A549 treated with Hydrocortisone at 1 μM for 4 hours (cell line): ENCODE measurements at places on chromosomes 11 and 22. TPM values are rescaled to one million over a fixed set of nuclear protein-coding genes. Genes with fewer than 3 reads are reported as not detected.

Gene CABP4
- total RNA-seq = not detected in 5 replicates

Gene MRGPRX4
- total RNA-seq = not detected in 5 replicates

Gene PAMR1
- total RNA-seq = 0.03 to 0.05 TPM in 2 of 5 replicates, not detected in the others

Gene SLC6A5
- total RNA-seq = not detected in 5 replicates

Gene DCDC1
- 0.30 to 0.61 TPM (median 0.40 TPM) in 5 replicates for total RNA-seq

Gene CALCA
- total RNA-seq = 0.06 to 0.15 TPM in 2 of 5 replicates, not detected in the others

Gene TH
- total RNA-seq = 0.07 to 0.20 TPM in 2 of 5 replicates, not detected in the others

Gene CLMP
- total RNA-seq = 17.7 to 27.3 TPM (median 26.0 TPM) in 5 replicates

Gene PARVG
- 0.09 TPM in 1 of 5 replicates, not detected in the others for total RNA-seq

Gene MS4A4E
- not detected in 5 replicates for total RNA-seq

Gene PANX3
- not detected in 5 replicates for total RNA-seq

Gene CENPM
- 22.8 to 40.2 TPM (median 35.1 TPM) in 5 replicates for total RNA-seq

Gene MUC2
- 0.08 to 0.38 TPM (median 0.22 TPM) in 5 replicates for total RNA-seq

Gene CRYBA4
- total RNA-seq = not detected in 5 replicates

Gene HBB
- not detected in 5 replicates for total RNA-seq

Gene PATL1
- total RNA-seq = 40.9 to 51.0 TPM (median 46.9 TPM) in 5 replicates

Gene P2RY2
- 10.3 to 13.0 TPM (median 11.8 TPM) in 5 replicates for total RNA-seq

Gene GRAP2
- total RNA-seq = not detected in 5 replicates

Gene IFTAP
- total RNA-seq = 14.9 to 19.4 TPM (median 17.7 TPM) in 5 replicates

Gene KRTAP5-8
- total RNA-seq = not detected in 5 replicates

Gene RAB39A
- total RNA-seq = 0.18 to 0.61 TPM (median 0.43 TPM) in 5 replicates

Gene KCNJ1
- 0.03 TPM in 1 of 5 replicates, not detected in the others for total RNA-seq

Gene SEC14L6
- total RNA-seq = not detected in 5 replicates

Gene RBMXL2
- total RNA-seq = not detected in 5 replicates

Gene CCDC87
- 0.40 to 0.64 TPM (median 0.52 TPM) in 5 replicates for total RNA-seq

Gene APOA5
- not detected in 5 replicates for total RNA-seq

Gene TCN1
- 0.15 to 0.55 TPM (median 0.28 TPM) in 5 replicates for total RNA-seq

Gene SHISA8
- 0.10 to 0.35 TPM (median 0.20 TPM) in 5 replicates for total RNA-seq

Gene NAALAD2
- total RNA-seq = 0.03 TPM in 1 of 5 replicates, not detected in the others

Gene SUSD2
- total RNA-seq = 63.9 to 79.0 TPM (median 75.3 TPM) in 5 replicates

Gene POU2AF2
- total RNA-seq = not detected in 5 replicates

Gene MMP20
- total RNA-seq = not detected in 5 replicates

Gene CDC45
- 22.7 to 29.4 TPM (median 24.5 TPM) in 5 replicates for total RNA-seq

Gene APOA4
- total RNA-seq = not detected in 5 replicates

Gene KCNQ1OT1
- 0.05 to 0.07 TPM (median 0.06 TPM) in 5 replicates for total RNA-seq

Gene MS4A10
- total RNA-seq = not detected in 5 replicates

Gene SLC22A12
- not detected in 5 replicates for total RNA-seq

Gene PRDM10
- 1.3 to 1.8 TPM (median 1.5 TPM) in 5 replicates for total RNA-seq

Gene GLYATL2
- not detected in 5 replicates for total RNA-seq

Gene UCP2
- total RNA-seq = 82.4 to 114 TPM (median 86.2 TPM) in 5 replicates

Gene OR2AG2
- 0.07 to 0.20 TPM in 2 of 5 replicates, not detected in the others for total RNA-seq

Gene OR56A1
- total RNA-seq = not detected in 5 replicates

Gene PRG2
- total RNA-seq = 0.08 TPM in 1 of 5 replicates, not detected in the others

Gene OR2D2
- total RNA-seq = not detected in 5 replicates

Gene TIGD3
- total RNA-seq = 0.76 to 1.4 TPM (median 0.90 TPM) in 5 replicates

Gene GGT5
- total RNA-seq = 3.4 to 4.5 TPM (median 4.0 TPM) in 5 replicates

Gene CHRM1
- total RNA-seq = 0.06 to 0.13 TPM (median 0.08 TPM) in 5 replicates

Gene VSTM5
- total RNA-seq = not detected in 5 replicates

Gene CCDC83
- total RNA-seq = not detected in 5 replicates

Gene DMC1
- total RNA-seq = 2.8 to 5.4 TPM (median 3.7 TPM) in 5 replicates

Gene FOLR1
- total RNA-seq = 0.14 TPM in 1 of 5 replicates, not detected in the others

Gene HTR3B
- total RNA-seq = not detected in 5 replicates

Gene OR6T1
- not detected in 5 replicates for total RNA-seq

Gene RIBC2
- total RNA-seq = 1.2 to 2.6 TPM (median 2.0 TPM) in 5 replicates

Gene CRYBB2
- total RNA-seq = not detected in 5 replicates

Gene TSKU
- total RNA-seq = 134 to 145 TPM (median 138 TPM) in 5 replicates

Gene FOLR3
- total RNA-seq = 0.22 TPM in 1 of 5 replicates, not detected in the others

Gene NXPE1
- total RNA-seq = not detected in 5 replicates

Gene CARNS1
- total RNA-seq = 0.09 to 0.20 TPM (median 0.12 TPM) in 5 replicates

Gene KCNJ11
- 4.4 to 6.1 TPM (median 4.9 TPM) in 5 replicates for total RNA-seq
